ENCODE measurements at places on chromosomes 1 and 21.

GRCh38 chr1:112465122-112465521, 43.6 kb upstream of the WNT2B start:
- no peak for DNase-seq

DNA sequence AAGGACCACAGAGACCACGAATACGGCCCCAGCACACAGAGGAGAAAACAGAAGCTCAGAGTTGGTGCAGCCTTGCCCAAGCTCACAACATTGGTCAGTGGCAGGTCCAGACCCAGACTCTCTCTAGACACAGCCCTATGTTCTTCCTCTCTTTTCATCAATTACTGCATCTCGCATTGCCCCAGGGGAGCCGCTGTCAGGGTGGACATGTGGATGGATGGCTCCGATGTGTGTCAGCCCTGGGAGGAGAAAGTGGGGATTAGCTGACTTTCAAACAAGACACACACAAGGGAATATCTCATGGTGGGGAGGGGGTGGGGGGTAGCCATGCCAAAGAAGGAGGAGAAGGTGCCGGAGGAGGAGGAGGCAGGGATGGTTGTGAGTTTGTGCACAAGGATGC, 556.8 kb downstream of the NPHP4 start:
- no peak for DNase-seq

DNA sequence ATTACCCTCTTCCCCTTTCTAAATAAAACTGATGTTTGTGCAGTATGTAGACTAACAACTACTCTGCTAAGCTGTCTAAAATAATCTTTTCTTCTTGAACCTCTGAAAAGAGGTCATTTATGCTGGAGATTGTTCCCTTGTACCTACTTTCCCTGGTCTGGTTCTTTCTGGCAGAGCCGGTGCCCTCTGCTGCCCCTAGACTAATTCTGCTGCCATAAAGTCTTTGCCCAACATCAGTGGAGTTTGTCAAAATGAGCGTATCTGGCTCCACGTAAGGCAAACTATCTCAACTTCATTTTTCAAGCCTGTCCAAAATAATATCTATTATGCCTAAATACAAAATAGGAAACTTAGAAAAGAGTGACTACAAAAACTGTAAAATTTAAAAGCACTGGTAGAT, 30.9 kb upstream of the ANGPTL7 start:
- no peak for DNase-seq

- no peak for DNase-seq
These were observed 14.1 kb upstream of the ATP1A4 start for GRCh38 chr1:160137216-160137862.

DNA sequence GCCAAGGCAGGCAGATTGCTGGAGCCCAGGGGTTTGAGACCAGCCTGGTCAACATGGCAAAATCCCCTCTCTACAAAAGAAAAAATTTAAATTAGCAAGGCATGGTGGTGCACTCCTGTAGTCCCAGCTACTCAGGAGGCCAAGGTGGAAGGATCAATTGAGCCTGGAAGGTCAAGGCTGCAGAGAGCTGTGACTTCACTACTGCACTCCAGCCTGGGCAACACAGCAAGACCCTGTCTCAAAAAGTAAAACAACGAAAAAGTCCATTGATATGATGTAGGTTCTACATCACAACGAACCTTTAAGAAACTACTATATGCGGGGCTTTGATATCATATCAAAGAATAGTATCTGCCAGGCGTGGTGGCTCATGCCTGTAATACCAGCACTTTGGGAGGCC, 20.9 kb downstream of the PTAFR start:
- no peak for DNase-seq

DNA sequence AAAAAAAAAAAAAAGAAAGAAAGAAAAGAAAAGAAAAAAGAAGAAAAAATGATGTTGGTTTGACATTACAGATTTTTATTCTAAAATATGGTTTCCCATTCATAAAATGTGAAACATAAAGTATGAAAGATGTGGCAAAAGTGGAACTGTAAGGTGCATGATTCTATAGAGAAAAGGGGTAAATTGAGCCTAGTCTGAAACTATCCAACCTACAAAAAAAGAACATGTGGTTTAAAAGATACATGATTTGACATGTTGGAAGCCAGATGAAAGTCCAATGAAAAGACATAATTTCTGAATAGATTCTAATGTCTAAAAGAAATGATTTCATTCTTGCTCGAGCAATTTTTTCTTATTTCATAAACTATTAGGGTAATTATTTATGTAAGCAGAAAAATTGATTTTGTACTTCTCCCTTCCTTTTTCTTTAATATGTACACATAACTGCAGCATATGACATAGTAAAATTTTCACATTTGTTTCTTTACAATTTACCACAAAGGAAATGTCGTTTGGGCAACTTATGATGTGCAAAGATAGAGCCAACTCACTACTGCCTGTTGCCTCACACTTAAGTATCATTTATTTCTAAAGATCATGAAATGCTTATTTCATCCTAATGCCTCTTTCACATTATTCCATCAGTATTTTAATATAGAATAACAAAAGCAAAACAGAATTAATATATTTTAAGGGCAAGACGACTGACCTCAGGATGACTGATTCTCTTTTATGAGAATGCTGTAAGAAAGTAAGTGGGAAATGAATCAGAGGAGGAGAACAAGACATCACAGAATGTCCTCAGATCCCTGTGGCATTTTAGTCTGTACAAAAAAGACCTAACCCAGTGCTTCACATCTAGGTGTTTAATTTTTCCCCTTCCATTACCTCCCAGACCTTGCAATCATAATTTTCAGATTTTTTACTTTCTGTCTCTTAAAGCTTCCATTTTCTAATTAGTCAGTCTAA, 165.8 kb upstream of the HMCN1 start:
- DNase-seq, result no peak

DNA sequence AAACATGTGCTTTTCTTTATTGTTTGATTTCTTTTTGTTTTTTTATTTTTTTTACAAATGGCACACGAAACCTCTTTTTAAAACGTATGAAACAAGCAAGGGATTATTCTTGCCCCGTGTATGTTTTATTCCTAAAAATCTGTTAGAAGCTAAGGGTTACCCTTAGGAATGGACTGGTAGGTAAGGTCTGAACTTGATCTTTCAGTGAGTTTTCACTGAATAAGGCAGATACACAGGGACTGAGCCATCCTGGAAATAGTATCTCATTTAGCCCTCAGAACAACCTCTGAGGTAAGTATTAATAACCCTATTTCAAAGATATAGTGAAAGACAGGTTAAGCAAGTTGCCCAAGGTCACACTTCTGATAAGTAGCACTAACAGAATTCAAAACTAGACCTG, 6.0 kb downstream of the CD53 start:
- no peak for DNase-seq

DNA sequence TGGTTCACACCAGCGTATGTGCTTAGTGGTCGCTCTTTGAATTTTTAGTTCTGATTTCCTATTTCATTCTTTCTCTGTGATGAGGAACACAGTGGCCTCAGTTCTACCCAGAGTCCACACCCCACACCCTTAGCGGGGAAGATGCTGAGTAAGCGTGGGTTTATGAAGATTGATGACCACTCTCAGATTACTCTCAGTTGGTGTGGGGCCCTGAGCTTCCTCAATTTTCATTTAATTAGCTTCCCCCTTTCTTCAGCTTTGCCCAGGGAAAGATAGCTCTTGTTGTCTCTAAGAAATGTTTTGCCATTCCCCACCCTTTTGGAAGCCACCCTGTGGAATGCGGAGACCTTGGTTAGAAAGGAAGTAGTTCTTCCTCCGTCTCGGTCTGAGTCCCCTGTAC, 299.9 kb upstream of the PROX1 start:
- no peak for DNase-seq

DNA sequence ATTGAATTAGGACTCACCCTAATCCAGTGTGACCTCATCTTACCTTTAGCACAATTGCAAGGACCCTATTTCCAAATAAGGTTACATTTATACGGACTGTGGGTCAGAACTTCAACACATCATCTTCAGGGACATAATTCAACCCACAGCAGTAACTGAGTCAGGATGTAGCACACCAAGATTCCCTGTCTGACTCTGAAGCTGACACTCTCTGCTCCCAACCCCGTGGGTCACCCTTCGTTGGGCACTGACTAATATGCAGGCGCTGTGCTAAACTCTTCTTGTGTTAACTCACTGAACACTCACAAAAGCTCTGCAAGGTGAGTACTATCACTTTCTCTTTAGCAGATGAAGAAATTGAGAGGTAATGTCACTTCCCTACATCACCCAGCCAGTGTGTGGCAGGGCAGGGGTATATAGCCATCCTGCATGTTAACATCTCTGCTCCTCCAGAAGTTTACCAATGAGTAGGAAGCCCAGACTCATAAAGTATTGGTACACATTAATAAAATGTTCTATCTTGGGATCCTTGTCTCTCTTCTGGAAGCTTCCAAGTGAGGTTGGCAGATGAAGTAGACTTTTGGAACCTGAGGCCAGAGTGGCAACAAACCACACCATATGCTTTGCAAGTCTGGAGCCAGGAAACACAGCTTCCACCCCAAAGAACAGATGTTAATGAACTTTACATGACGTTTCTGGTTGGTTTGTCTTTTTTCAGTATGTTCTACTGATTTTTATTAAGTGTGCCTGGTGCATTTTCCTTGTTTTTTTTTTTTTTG, 139.2 kb upstream of the KLHDC7A start:
- DNase-seq, result no peak

GRCh38 chr1:229035054-229035747, 235.7 kb upstream of the RAB4A start:
- no peak for DNase-seq

GRCh38 chr1:183792300-183792699, 12.6 kb upstream of the RGL1 start:
- DNase-seq, result no peak

DNA sequence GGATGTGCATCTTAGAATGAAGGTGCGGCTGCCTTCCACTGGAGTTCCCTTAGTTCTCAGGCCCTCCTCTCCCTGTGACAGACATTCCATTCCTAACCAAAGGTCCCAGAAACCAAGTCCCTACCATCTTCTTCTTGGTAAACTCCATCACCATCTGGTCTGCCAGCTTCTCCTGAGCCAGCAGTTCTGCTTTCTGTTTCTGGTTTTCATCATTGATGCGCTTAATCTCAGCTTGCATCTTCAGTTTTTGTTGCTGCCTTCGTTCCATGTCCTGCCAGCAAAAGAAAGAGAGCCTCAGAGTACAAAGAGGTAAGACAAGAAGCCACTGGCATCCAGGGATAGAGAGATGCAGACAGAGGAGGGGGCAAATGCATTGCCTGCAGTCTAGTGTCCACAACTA, 18.0 kb upstream of the VSIG8 start:
- DNase-seq, result no peak

- no peak for DNase-seq
These were observed 25.3 kb downstream of the CNIH4 start for GRCh38 chr1:224381880-224382548.

GRCh38 chr1:66282891-66283621, 250.9 kb upstream of the SGIP1 start:
- no peak for DNase-seq

DNA sequence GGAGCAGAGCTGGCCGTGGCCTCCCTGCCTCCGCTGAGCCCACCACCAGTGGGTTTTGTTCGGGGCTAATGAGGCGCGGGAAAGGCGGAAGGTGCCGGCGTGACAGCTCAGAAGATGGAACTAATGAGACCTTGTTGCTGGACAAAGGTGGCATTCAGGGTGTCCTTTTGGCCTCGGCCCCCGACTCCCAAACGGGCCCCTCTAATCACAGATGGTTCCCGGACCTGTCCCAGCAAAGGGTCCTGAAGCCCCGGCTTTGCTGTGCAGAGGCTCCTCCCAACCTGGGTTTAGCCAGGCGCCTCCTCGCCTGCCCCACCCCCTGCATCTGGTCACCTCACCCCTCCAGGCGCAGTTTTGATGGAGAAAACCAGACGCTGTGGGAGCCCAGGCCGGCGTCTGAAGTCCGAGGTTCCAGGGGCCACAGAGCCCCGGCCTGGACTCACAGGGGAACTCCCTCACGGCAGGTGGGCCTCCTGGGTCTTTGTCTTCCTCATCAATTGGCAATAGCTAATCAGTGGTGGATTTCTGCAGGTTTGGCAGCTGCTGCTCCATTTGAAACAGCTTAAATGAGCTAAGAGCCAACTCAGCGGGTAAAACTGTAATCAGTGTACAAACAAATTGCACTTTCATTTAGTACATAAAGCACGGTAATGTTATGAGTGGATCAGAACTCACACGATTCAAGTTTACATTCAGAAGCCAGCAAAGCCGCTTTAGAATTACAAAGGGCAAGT, 44.3 kb upstream of the ADARB1 start:
- DNase-seq, result no peak

DNA sequence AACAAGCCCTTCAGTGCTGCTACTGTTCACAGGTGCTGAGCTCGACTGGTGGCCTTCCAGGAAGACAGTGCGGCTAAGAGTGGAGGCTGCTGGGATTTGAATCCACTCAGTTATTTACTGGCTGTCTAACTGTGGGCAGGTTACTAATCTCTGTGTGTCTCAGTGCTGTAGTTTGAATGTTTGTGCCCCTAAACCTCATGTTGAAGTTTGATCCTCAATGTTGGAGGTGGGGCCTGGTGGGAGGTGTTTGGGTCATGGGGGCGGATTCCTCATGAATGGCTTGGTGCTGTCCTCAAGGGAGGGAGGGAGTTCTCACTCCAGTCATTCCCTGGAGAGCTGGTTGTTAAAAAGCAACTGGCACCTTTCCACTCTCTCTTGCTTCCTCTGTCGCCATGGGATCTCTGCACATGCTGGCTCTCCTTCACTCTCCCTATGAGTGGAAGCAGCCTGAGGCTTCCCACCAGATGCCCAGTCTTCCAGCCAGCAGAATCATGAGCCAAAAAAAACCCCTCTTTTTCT, 334.8 kb downstream of the RPS6KC1 start:
- no peak for DNase-seq

- no peak for DNase-seq
These were observed 1002.4 kb upstream of the ADGRL4 start for GRCh38 chr1:80008934-80009333.

DNA sequence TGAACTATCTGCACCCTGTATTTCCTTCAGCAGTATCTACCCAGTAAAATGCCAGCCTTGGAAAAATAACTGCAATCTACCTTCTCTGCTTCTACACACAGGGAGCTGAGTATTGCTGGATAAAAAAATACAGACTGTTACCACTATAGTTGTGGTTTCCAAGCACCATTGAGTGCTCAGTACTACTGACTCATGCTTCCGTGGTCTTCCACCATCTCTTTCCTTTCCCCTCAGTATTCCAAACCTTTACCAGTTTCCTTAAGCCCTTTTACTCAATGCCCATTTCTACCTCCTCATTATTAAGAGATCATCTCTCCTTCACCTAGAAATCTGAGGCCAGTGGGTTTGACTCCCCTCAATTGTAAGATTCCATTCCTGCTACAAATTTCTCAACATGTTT, 23.8 kb downstream of the GLMN start:
- DNase-seq, result no peak

DNA sequence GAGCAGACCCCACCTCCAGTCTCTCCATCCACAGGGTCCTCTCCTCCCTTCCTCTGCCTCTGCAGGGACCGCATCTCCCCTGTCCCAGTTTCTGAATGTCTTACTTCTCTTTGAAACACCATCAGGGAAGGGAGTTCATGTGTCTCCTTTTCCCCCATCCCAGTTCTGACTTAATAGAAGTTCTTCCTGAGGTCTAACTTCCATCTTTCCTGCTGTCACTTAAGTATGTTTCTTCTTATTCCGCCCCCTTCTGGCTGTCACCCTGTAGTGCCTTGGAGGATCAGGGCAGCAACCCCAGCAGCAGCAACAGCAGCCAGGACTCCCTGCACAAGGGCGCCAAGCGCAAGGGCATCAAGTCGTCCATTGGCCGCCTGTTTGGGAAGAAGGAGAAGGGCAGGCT, 29.3 kb downstream of the MYOG start:
- no peak for DNase-seq

- DNase-seq, result no peak
These were observed 25.1 kb upstream of the CLIC4 start for GRCh38 chr1:24720152-24720551.

Data from effector memory CD8-positive, alpha-beta T cell (primary cell).